ENCODE measurements at places on chromosomes 3 and 15. TPM values are rescaled to one million over a fixed set of nuclear protein-coding genes. Genes with fewer than 3 reads are reported as not detected.

Gene CX3CR1
- not detected for total RNA-seq

Gene ACTC1
- total RNA-seq = not detected

Gene GABRR3
- not detected for total RNA-seq

Gene ATP8B4
- total RNA-seq = not detected

Gene RBM6
- total RNA-seq = 60.9 TPM

Gene ALS2CL
- 144 TPM for total RNA-seq

Gene GPR62
- total RNA-seq = not detected

Gene STRA6
- not detected for total RNA-seq

Gene CYP1A2
- total RNA-seq = not detected

Gene CHAC1
- 69.8 TPM for total RNA-seq

Gene KY
- not detected for total RNA-seq

Gene CD96
- not detected for total RNA-seq

Gene PPP1R2
- total RNA-seq = 129 TPM

Gene GP9
- not detected for total RNA-seq

Gene MUC4
- total RNA-seq = not detected

Gene RYR3
- 0.03 TPM for total RNA-seq

Gene LYSMD4
- 20.5 TPM for total RNA-seq

Gene OIP5
- total RNA-seq = 2.7 TPM

Gene DUOXA2
- total RNA-seq = not detected

Gene RBPMS2
- total RNA-seq = not detected

Gene ZNF660
- 0.67 TPM for total RNA-seq

Gene IMPG2
- total RNA-seq = 0.50 TPM

Gene SLC12A1
- total RNA-seq = not detected

Gene TCTA
- total RNA-seq = 17.3 TPM

Gene SUSD5
- 0.33 TPM for total RNA-seq

Gene CLEC3B
- 0.33 TPM for total RNA-seq
